Natural killer cell (primary cell): ENCODE measurements at places on chromosomes 4 and X.

DNA sequence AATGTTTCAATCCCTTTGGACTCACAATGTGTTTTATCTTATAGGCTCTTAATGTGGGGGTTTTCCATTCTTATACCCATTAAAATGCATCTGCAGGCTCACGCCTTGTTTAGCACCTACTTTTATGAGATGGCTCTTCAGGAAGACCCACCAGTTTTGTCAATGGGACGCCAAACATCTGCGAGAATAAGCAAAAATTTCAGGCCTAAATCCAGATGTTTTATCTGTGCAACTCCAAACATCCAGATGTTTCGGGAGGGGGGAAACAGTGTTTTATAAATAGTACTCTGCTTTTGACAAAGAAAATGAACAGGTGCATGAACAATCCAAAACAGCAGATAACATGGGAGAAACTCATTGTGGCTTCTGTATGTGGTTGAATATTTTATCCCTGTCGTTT lies 342.8 kb downstream of the DHX15 start:
- DNase-seq, result no peak

GRCh38 chr4:77989968-77990367 lies 67.2 kb upstream of the FRAS1 start:
- no peak for DNase-seq

DNA sequence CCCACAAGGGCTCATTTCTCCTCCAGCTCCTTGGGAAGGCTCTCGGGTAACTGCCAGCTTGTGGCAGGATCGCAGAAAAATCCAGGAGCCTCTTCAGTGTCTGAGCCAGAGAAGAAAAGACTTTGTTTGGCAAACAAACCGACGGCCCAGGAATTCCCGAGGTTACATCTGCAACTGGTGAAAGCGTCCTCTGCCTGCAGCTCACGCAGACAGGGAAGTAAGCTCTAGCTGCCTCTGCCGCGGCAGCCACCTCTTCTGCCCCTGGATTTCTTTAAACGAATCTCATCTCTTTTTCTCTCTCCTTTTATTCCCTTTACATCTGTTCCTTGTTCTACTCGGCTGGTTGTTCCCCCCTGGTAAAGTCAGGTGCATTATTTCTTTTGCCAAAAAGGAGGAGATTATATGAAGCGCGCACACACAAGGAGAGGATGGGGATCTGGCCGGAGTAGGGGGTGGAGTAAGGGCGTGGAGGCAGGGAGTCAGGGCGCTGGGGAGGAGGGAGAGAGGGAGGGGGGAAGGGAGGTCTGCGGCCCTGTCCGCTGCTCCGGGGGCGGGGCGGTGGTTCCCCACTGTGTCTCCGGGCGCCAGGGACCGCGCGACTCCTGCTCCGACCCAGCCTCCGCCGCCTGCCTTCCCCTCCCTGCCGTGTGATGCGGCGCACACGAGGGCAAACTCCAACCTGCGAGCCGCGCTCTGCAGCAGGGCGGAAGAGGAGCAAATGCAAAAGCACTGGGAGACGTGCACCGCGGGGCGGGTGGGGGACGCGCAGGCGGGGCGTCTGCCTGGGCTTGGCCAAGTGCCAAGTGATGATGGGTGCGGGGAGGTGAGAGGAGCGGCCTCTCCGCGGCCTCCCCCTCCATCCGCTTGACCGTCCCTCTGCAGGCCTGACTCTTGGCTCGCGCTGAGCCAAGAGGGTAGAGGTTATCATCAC lies at the start of gene DCHS2:
Gene DCHS2 (minus strand): TSS at position 459 of the 931 bp plus-strand sequence. CDS start 444 bp downstream, at position 15.
- DNase-seq, result no peak

- no peak for DNase-seq
Observed at GRCh38 chrX:41716222-41716621, 7.8 kb upstream of the GPR82 start.

DNA sequence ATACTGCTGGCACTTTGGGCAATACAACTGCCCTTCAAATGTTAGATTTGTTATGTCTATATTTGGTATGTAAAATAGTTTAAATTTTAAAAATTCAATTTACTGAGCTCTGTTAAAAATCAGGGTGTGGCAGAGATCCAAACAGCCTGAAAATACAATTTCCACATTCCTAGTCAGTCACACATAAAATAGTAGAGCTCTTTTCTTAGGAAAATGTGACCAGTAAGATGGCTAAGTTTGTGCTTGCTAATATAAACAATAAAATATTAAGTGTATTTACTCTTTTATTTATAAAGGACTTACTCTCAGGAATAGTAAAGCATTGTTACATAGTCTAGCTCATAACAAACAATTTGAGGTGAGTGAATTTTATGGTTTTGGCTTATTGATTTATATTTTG lies 200.2 kb downstream of the DKK2 start:
- no peak for DNase-seq

DNA sequence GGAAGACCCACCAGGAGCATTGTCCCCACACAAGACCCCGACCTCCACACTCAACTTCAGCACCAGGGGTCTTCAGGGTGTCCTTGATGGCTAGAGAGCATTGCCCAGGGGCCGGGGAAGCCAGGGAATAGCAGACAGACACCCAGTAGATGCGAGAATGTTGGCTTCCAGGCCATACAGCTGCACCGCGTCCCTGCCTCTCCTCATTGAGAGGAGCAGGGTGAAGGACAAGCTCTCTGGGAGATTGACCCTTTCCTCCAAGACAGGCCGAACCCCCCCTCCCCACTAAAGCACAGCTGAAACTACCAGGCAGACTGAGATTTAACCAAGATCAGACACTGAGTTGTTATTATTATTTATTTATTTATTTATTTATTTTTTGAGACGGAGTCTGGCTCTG lies 42.6 kb upstream of the SLC25A4 start:
- DNase-seq, result no peak

DNA sequence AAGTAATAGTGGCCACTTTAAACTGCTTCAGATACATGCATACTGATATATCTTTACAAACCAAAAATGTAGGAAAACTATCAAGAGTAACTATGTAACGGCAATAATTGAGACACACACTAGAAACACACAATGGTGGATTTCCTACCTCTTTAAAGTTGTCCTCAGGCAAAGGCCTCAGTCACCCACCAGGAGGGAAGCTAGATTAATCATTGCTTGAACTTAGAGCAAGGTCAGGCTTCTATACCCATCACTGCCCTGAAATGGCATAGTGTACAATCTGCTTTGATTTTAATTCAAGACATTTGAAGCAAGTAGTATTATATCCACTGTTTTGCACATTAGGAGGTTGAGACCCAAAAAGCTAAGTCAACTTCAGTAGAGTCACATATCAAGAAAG lies 110.9 kb downstream of the AREG start:
- no peak for DNase-seq

DNA sequence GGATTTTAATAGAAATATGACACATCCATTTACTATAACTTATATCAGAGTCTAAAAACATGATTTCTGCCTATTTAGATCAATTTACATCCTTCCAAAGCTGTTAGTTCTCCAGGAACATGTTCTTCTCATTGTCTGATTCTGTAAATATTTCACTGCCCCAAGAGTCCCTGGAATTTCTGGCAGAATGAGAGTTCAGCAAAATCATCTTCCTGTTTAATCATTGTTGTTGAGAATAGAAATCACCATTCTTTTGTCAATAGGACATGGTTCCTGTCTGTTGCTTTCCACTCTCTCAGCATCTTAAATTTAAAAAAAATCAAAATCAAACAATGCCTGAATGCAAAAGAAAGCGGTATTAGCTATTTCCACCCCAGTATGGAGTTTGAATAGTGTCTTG lies 172.8 kb upstream of the FRMPD4 start:
- DNase-seq, result no peak

DNA sequence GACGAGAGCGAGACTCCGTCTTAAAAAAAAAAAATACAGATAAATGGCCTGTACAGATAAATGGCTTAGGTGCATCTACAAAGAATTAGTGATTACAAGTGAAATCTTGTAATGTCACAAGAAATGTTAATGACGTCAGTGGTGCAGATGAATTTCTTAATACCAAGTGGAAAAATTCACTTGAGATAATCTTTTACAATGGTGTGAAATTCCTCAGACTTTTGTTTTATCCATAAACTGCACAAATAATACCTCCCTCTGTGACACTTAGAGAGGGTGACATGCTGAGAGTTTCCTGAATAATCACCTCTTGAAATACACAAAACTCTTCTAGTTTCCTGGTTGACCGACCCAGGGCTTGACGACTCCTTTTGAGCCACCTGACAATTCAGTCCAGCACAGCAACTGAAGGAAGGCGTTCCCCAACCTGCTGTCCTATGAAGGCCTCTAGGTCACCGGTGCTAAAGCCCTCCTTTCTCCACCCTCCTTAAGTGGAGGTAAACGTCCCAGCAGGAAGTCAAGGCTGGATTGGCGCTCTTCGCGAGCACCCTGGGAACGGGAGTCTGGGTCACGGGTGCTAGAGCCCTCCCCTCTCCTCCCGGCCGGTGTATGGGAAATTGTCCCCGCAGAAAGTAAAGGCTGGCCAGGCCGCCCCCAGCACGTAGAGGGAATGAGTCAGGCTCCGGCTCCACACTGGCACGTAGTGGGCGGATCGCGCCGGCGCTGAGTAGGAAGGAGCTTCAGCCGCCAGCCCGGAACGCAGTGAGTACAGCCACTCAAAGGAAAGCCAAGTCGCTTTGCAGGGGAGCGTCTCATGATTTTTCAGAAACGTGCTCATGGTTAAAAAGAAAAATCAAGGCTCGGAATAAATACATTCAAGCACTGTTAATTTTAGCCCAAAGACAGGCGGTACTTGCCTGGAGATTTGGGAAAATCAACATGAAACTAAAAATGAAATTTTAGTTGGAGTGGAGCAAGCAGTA lies at the start of gene TMEM144:
Gene TMEM144 (plus strand): TSS at position 662 of the 983 bp plus-strand sequence. CDS start 2,182 bp downstream, outside the sequence.
- peak; percentile 27 for DNase-seq

GRCh38 chr4:184114431-184114830 lies 103.2 kb downstream of the ENPP6 start:
- DNase-seq, result no peak

DNA sequence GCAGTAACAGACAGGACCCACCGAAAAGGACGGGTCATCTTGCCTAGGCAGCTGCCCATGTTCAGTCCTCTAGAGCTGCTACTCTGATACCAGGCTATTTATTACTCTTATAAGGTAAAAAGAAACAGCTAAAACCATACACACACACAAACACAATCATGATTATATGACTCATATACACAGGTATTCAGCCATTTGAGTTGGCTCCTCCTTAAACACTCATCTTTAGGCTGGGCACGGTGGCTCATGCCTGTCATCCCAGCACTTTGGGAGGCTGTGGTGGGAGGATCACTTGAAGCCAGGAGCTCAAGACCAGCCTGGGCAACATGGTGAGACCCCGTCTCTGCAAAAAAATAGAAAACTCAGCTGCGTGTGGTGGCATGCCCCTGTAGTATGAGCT lies 76.6 kb downstream of the F11 start:
- no peak for DNase-seq

- no peak for DNase-seq
Observed at GRCh38 chrX:40474645-40475044, 106.1 kb upstream of the ATP6AP2 start.

DNA sequence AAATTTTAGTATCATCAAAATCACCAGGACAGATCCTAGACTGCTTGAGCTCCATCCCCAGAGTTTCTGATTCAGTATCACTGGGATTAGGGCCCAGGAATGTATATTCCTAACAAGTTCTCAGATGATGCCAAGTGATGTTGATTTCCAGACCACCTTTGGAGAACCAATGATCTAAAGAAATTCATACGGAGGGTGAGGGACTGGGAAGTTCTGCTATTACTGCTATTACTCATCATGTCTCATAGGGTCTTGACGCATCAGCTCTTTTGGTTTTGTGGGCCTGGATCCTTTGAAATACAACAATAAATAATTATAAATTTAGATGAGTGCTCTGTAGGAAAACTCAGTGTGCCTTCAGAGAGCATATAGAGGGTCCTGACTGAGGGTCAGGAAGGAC lies 59.8 kb upstream of the LGI2 start:
- no peak for DNase-seq

DNA sequence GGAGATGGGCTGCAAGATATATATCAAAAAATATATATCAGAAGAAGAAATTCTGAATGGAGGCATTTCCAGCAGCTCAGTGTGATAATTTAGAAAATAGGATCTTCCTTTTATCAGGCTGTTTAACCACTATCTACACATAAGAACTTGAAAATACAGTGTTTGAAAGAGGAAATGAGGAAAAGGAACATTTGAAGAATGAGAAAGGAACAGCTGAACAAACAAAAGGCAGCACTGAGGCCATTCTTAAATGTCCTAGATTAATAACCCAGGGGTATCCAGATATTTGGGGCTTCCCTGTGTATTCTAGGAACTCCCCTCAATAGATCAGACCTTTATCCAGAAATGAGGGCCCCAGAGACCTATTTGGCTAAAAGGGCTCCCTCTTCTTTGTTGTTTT lies 4.1 kb downstream of the SLC39A8 start:
- no peak for DNase-seq

DNA sequence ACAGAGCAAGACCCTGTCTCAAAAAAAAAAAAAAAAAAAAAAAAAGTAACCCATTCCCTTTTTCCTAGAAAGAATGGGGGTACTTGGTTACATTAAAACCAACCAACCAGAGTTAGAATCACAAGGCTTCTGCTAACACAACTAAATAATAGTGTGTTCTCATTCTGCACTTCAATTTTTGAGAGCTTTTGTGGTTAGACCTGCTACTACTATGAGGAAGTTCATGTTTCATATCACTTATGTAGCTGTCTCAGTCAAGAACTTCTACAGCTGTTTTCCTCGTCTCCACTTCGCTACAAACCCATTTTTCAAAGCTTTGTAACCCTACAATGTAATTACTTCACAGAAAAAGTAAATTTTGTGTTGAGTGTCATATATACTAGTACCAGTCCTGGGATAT lies 58.3 kb downstream of the PDHA2 start:
- DNase-seq, result no peak

- DNase-seq, result peak; percentile 83
Observed at GRCh38 chrX:119729408-119730201, 28.8 kb upstream of the SOWAHD start.

DNA sequence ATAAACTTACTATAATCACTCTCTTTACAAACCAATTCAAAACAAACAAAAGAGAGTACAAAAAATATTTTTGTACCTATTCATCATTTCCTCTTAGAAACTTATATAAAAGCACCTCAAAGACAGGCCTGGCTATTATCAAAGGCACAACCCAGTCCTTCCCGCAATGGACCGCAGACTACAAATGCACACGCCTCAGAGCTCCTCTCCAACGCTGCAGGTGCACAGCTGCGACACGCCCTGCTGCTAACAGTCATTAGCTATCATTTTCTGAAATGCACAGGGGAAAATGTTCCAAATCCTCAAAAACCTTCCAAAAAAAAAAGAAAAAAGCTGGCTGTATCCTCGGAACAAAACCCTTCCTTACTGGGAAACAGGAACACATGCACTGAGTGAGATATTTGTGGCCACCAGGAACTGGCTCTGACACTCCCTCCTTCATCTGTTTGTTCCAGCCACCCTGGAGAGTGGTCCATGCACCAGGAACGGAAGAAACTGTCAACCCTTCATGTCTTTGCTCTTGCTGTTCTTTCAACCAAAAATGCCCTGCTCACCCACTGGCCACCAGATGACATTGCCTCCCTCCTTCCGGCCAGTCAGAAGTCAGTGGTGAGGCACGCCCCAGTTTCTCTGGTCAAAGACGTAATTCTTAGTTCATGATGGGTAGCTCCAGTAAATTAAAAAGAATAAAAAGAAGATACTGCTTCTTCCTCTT lies 16.7 kb downstream of the IRF2 start:
- no peak for DNase-seq

- no peak for DNase-seq
Observed at GRCh38 chr4:2044119-2044485, 15.0 kb upstream of the NAT8L start.

GRCh38 chrX:74438764-74439163 lies 17.5 kb downstream of the SLC16A2 start:
- DNase-seq, result no peak
